ENCODE measurements at places on chromosomes 11 and 22.

GRCh38 chr11:82631722-82632630 lies 101.7 kb downstream of the FAM181B start:
- no peak for DNase-seq

- DNase-seq: no peak
Observed at GRCh38 chr22:19105456-19105855, 16.8 kb downstream of the DGCR2 start.

GRCh38 chr11:31301549-31302510 lies 67.7 kb downstream of the DCDC1 start:
- no peak for DNase-seq

DNA sequence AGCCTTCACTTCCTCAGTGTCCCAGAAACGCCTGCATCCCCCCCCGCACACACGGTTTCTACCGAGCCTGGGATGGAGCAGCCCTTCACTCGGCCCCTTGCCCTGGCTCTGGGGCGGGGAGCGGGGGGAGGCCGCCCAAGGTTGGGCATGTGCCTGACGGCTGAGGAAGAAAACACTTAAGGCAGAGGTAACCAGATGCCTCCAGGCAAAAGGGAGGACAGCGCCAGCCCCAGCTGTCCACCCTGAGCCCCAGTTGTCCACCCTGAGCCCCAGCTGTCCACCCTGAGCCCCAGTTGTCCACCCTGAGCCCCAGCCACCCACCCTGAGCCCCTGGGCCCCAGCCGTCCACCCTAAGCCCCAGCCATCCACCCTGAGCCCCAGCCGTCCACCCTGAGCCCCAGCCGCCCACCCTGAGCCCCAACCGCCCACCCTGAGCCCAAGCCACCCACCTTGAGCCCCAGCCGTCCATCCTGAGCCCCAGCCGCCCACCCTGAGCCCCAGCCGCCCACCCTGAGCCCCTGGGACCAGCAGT lies 3.8 kb upstream of the TTLL8 start:
- no peak for DNase-seq

GRCh38 chr11:119062779-119063178 lies 4.8 kb upstream of the VPS11 start:
- DNase-seq: peak; percentile 77

GRCh38 chr22:39208013-39208680 lies 36.6 kb downstream of the PDGFB start:
- DNase-seq: no peak

DNA sequence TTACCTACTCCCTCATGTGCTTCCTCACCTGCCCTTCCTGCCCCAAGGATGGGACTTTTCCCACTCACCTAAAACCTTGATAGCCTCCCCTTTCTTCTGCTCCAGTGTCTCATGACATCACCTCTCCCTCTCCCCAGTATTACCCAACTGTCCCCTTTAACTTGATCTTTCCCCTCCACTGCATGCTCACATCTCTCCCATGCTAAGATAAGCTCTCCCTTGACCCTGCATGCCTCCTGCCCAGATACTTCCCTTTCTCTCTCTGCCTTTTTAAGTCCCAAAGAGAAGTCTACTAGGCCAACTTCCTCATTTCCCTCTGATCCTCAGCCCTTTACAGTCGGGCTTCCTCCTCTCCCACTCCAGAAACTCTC lies 14.8 kb downstream of the CD3E start:
- DNase-seq: no peak

DNA sequence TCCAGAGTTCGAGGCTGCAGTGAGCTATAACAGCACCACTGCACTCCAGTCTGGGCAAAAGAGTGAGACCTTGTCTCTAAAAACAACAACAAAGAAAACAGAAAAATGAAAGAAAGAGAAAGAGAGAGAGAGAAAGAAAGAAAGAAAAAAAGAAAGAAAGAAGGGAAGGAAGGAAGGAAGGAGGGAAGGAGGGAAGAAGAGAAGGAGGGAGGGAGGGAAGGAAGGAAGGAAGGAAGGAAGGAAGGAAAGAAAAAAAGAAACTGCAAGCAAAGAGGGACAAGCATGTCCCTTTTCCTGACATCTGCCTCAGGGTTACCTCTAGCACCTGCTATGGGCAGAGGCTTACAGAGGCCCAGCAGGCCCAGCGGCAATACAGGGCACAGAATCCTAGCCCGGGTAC lies 475.0 kb downstream of the MIAT start:
- no peak for DNase-seq

DNA sequence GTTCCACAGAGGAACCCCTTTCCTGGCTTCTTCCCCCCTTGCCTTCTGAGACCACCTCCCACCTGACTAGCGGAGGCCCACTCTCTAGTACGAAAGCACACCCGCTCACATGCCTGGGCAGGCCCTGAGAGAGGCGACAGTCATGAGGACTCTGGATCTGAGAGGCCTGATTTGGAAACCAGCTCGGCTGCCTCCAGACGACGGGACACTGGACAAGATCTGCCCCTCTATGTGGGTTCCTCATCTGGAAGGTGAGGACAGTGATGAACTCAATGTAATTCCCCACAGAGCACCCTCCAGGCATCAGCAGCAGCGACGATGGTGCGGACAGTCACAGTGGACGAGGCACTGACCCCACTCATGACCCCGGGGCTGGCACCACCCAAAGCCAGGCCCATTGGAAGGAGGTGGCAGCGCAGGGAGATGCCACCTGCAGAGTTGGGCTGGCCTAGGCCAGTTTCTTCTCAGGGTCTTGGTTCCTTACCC lies 7.5 kb downstream of the SULT4A1 start:
- DNase-seq: no peak

- peak; percentile 52 for DNase-seq
Observed at GRCh38 chr22:50267591-50268390, 2.4 kb downstream of the MAPK11 start.

DNA sequence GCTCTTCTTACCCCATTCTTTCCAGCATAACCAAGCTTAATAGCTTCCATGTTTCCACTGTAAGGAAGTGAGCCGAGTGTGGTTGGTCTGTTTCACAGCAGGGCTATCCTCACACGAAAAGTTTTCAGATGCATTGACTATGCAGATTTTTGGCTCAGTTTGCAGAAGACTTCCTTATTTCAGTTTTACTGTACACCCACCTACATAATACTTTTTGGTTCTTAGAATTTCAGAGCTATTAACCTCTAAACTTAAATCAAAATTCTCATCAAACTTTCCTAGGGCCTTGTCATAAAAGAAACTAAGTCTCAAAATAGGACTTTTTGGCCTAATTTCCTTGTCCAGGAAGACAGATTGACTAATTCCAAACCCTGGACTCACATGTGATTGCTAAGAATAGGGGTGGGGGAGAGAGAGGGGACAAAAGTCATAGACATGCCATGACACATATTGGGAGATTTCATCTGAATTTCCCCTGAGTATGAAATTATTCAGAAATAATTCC lies 7.3 kb upstream of the EHF start:
- no peak for DNase-seq

- DNase-seq: no peak
Observed at GRCh38 chr22:49929994-49930575, 11.7 kb downstream of the CRELD2 start.

- DNase-seq: no peak
Observed at GRCh38 chr22:46025973-46026898, 49.3 kb upstream of the WNT7B start.

- DNase-seq: no peak
Observed at GRCh38 chr22:27546157-27546935, 255.2 kb downstream of the MN1 start.

DNA sequence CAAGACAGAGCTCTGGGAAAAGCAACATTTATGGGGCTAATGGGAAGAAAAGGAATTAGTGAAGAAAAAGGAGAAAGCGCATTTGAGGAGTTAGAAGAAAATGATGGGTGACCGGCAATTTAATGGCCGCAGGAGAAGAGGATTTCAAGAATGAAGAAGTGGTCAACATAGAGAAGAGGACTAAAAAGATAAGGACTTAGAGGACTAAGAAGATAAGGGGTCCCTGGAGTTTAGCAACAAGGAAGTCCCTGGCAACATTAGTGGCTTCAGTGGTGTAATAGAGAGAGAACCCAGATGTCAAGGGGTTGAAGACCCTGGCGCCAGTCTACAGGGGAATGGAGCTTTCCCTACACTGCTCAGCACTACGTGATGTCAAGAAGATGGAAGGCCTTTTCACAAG lies 32.3 kb downstream of the WEE1 start:
- no peak for DNase-seq

DNA sequence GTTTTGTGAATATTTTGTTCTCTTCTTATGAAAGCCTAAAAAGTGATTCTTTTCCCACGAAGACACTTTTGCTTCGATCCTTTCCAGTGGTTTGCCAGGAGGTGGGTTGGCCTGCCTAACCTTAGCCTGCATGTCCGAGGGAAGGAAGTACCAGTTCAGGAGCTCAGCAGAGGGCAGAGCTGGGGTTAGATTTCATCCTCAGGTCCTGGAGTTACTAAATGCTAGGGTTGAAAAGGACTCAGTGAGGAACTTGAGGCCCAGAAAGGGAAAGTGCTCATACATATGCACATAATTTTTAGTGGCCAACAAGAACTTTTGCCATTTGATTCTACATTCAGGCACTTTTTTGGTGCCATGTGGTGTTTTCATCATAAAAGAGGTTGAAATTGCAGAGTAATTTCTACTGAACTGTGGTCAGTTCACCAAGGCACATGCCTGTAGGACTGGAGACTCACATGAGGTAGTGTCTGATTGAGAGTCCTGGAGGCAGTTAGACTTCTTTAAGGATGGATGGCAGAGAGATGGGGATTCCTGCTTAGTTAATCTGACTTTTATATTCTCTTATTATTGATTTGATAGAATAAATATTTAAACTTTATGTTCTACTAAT lies 36.7 kb downstream of the NCAM1 start:
- DNase-seq: no peak

- DNase-seq: peak; percentile 97
Observed at GRCh38 chr11:34653851-34654482, 33.1 kb downstream of the EHF start.

DNA sequence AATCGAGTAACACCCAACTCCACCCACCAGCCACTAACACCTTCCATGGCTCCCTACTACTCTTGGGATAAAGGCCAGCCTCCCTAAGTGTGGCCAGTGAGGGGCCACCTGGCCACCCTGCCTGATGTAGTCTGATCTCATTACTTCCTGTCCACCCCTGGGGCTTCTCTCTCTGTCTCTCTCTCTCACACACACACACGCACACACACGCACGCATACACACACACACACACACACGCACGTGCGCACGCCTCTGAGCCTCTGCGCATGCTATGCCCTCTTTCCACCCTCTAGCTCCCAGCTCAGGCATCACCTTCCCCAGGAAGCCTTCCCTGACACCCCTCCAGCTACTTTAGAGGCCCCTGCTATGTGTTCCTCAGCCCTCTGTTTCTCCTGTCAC lies 3.9 kb downstream of the MFNG start:
- no peak for DNase-seq

DNA sequence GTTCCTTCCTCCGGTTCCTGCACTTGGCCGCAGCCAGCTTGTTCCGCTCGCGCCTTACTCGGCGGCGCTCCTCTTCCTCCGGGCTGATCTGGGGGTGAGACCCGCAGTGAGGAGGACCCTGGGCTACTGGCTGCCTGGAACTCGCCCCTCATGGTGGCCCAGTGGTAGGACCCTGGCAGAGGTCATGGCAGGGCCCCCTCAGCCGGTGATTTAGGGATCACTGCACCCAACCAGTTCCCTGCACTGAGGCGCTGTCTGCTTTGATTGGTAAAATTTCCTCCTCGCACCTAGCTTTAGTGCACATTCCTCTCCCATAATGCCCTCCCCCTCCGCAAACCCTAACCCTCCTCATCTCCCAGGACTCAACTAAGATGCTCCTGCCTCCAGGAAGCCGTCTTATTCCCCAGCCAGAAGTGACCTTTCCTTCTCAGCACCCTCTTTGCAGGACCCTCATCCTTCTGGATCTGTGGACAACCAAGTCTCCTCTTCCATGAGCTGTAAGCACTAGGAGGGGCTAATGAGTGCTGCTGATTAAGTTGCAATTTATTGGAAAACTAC lies 3.6 kb downstream of the CCDC85B start:
- DNase-seq: no peak

DNA sequence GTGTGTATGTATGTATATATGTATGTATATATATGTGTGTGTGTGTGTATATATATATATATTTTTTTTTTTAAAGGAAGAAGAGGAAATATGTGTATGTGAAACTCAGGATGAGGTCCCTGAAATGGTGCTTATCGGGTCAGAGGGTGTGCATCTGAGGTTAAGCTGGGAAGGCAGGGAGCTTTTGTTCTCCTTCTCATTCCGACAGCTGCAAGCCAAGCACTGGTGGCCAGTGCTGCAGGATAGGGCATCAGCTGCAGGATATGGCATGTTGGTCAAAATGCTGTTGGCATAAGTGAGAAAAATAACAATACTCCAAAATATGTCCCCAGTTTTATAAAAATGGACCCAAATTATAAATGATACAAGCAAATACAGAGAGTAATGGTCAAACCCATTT lies 7.4 kb downstream of the SNRPD3 start:
- DNase-seq: no peak

DNA sequence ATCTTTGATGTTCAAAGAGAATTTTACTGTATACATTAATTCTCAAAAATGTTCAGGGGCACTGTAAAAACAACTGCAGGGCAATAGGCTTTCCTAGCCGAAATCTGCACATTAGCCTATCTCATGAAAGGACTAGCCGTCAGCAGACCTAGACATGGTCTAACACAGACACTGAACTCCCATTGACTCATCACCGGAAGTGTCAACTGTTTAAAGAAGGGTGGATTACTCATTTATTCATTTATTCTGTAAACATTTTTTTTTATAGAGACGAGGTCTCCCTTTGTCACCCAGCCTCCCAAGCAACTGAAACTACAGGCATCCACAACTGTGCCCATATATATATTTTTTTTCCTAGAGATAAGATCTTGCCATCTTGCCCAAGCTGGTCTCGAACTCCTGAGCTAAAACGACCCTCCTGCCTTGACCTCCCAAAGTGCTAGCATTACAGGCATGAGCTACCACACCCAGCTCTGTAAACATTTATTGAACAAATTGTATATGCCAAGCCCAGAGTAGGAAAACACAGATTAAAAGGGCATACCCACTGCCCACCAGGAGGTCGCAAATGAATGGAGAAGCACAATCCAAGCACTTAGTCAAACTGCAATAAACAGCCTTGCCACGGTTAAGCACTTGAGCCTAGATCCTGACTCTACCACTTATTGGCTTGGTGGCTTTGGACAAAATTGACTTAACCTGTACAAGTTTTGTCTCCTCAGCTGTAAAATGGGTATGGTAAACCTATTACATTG lies 26.6 kb downstream of the RAB30 start:
- DNase-seq: peak; percentile 69

DNA sequence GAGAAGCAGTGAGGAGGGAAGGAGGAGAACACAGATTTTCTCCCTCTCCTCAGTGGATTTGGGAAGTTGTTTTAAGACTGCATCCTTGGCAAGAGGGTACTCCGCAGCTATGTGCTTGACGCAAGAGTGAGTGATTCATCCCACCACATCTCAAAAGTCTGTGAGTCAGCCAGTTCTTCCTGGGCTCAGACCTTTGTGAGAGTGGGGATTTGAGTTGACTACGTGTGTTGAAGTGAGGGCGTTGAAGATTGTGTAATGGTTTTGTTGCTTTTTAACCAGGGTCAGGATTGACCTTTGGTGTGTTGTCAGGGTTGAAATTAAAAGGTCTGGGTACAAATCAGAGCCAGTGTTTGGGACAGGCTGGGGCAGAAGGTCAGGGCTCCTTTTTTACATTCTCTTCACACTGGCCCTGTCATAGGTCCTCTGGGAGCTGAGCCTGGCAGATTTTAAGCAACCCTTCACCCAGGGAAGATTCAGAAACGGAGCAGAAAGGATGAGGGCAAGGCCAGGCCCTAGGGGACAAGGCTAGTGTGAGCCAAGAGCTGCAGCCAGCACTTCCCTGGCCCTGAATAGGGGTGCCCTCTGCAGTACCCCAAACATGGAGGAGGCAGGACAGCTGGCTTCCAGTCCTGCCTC lies 4.2 kb upstream of the C11orf86 start:
- DNase-seq: peak; percentile 100

Measured in fibroblast of pulmonary artery (primary cell).